ENCODE measurements at places on chromosomes 1 and 21.

DNA sequence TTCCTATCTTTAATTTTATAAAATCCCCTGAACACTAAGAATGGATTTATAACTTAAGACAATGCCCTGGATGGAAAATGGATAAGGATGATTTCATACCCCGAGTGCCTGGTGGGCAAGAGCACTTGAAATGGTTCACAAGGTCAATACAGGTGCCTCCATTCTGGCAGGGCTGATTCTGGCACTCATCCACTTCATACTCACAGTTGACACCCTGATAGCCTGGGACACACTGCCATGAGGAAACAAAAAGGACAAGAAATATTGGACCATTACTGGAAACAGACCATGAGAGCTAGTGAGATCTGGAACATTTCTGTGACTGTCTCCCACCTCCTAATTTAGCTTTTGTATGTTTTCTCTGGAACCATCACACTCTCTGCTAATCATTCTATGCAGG, 39.1 kb upstream of the ADAM30 start:
- no peak for DNase-seq

- no peak for DNase-seq
Measured at GRCh38 chr21:16162953-16163352, 433.2 kb downstream of the USP25 start.

- DNase-seq = peak; percentile 28
Measured at GRCh38 chr1:52554756-52555155, 1.9 kb upstream of the TUT4 start.

- no peak for DNase-seq
Measured at GRCh38 chr1:90386899-90387720, 330.0 kb downstream of the BARHL2 start.

- no peak for DNase-seq
Measured at GRCh38 chr1:102961549-102961948, 146.8 kb downstream of the COL11A1 start.

GRCh38 chr1:13583595-13583965, at the start of gene PDPN:
Gene PDPN, plus strand, starts transcription at chr1:13583832. Its CDS starts 202 bp downstream, at chr1:13584034.
- no peak for DNase-seq

DNA sequence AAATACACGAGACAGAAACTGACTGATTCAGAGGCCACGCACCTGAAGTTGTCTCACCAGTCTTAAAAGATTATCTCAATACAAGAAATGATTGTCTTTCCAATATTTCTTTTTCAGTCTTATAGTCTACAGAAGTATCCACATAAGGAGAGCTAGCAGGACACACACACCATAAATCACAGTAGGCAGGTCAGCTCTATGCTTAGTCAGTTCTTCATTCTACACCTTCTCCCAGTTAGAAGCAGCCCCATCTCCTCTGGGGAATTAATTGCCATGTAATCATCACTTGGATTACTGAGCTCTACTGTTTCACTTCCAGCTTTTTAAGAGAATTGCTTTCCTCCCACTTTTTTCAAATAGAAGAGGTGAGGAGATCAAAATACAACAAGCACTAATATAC, 59.6 kb downstream of the SMYD3 start:
- DNase-seq = no peak

GRCh38 chr1:3915551-3916121, 15.6 kb upstream of the C1orf174 start:
- DNase-seq = no peak

GRCh38 chr1:189084811-189085210, 1392.9 kb downstream of the BRINP3 start:
- DNase-seq = no peak

DNA sequence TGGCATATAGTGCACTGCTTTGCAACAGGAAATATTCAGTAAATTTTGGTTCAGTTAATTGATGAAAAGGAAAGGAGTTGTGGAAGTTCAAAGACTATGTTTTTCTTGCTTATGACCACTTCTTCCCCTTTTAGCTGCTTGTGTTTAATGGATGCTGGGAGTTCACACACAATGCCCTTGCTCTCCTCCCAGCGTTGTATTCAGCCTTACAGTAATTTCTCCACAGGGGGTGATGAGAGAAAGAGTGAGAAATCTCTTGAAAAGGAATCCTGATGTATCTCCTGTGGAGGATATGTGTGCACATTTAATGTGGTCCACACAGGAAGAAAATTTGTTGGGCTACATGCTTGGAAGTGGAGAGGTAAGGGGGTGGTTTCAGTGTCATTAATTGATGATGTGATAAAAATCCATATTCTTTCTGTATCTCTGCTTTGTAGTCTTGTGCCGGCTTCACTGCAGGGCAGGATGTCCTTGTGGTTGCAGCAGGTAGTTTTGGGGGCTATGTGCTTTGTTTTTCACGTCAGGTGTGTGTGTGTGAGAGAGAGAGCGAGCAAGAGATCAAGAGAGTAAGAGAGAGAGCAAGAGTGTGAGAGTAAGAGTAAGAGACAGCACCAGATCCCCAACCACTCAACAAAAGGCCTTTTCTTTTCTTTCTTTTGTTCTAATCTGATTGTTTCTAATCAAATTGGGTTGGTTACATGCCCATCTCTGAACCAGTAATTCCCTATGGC, 204.4 kb downstream of the RWDD3 start:
- DNase-seq = no peak

GRCh38 chr1:16183179-16183578, 27.3 kb upstream of the EPHA2 start:
- no peak for DNase-seq

DNA sequence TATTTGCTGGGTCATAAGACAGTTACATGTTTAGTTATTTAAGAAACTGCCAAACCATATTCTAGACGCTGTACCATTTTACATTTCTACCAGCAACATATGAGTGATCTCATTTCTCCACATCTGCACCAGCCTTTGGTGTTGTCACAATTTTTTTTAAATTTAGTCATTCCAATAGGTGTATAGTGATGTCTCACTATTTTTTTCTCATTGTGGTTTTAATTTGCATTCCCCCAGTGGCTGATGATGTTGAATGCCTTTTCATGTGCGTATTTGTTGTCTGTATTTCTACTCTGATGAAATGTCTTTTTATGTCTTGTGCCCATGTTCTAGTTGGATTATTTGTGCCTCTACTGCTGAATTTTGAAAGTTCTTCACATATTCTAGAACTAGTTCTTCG, 38.4 kb downstream of the NFASC start:
- no peak for DNase-seq

DNA sequence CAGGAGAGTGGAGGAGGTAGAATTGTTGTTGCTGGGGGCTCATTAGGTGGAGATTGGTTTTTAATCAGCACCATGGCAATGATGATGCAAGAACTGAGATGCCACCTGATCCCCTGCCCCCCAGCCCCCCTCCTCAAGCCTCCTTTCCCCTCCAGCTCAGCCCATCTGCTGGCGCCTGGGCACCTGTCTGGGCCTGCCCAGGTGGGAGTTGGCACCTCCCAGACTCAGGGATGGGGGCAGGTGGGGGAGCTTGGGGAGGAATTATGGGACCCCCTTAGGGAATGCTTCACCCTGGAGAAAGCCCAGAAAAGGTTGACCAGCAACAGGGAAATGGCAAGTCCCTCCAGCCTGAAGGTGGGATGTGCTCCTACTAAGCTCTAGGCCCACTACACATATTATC, 1.5 kb upstream of the NHLH1 start:
- no peak for DNase-seq

DNA sequence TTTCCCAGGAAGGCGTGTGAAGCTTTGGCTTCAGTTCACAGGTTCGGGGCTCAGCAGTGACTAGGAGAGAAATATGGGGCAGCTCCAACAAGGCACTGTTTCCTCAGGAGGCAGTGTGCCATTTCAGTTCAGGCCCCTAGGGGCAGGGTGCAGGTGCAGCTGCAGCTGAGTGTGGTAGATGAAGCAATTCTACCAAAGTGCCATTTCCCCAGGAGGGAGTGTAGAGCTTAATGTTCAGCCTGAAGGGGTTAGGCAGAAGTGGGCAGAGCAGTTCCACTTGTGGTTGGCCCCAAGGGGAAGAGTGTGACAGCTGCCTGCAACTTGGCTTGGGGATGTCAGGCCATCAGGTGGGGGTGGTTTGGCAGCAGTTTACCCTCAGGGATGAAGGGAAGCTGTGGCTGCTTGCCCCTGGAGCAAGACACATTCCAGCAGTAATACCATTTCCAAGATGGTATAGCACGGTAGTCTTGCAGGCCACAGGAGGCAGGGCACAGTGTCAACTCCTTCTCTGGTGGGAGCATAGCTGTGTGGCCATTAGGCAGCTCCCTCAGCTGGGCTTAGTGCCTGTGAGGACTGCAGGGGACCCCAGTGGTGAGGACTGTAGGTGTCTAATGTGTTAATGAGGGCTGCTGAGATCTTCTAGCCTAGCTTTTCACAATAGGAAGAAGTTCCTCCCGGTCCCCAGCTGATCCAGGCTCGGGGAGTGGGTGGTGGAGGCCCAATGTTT, 34.7 kb downstream of the RGSL1 start:
- peak; percentile 84 for DNase-seq

DNA sequence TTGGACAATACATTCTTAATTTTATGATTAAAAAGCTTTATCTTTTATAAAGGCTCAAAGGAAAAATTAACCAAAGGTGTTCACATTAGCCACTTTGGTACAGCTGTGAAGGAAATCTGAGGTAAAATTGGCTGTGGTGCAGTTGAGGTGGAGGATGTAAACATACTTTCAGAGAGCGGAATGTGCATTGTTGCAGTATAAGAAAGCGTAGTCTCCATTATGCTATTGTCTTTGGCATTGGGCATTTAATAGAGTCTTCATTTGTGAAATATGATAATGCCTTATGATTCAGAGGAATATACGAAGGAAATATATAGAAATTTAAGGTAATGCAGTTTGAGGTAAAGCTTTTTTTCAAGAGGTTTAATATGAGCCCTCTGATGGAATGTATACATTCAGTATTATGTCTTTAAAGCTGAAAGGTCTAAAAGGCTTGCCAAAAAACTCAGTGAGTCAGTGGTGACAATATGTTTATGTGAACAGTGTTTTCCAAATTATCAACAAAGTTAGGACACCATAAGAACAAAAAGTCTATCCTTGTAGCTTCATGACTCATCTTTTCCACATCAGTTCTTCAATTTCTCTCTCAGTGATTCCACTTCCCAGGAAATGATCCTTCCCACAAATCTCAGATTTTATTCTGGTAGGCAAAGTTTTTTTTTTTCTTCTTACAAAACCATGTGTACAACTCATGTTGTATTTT, 26.9 kb upstream of the DDR2 start:
- no peak for DNase-seq

GRCh38 chr21:25370311-25370744, 237.0 kb downstream of the MRPL39 start:
- no peak for DNase-seq

DNA sequence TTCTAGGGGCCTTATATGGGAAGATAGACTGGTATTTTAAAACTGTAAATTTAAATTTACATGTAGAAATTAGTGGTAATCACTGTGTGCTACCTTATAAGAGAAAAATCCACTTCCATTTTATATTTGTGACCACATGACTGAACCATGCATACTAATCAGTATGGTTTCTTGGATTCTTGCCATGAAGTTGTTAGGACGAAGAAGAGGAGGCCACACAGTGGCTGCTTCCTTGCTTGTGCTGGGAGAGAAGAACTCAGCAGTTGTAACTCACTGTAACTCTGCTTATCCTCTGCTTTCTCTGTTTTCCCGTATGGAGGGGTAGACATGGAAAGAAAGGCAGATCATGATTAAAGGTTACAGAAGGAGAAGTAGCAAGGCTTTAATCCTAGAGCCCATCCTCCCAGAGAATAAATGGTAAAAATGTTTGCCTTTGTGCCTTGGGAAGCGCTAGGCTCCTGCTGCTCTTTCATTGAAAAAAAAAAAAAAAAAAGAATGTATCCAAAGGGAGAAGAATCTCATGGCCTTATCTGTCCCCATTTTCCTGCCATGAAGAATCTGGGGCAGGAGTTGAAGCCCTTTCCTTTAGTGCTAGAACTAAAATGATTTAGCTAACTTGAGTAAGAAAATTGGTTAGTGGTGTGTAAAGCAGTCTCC, 32.4 kb downstream of the KCTD3 start:
- no peak for DNase-seq

GRCh38 chr1:7678491-7679158, 92.5 kb upstream of the VAMP3 start:
- DNase-seq = no peak

Measured in NCI-H1436 treated with DMSO at 0.1 percent for 48 hours (cell line).